GDM1 (cell line): ENCODE measurements at places on chromosomes 11 and 22.

DNA sequence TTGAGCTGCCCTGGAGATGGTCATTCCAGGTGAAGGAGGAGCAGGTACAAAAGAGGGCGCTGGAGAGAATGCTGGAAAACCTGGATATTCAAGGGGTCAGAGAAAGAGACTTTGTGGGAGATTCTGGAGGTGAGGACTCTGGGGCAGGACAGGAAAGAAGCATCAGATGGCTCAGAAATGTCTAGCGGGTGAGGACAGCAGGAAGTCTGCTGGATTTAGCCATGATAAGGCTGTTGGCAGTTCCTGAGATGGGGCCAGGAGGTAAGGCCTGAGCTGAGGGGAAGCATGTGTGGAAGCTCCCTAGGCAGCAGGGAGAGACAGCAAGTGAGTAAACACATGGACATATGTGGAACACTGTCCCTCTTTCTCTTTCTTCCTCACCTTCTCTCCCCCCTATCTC, 1.5 kb downstream of the UPB1 start:
- DNase-seq: no peak

DNA sequence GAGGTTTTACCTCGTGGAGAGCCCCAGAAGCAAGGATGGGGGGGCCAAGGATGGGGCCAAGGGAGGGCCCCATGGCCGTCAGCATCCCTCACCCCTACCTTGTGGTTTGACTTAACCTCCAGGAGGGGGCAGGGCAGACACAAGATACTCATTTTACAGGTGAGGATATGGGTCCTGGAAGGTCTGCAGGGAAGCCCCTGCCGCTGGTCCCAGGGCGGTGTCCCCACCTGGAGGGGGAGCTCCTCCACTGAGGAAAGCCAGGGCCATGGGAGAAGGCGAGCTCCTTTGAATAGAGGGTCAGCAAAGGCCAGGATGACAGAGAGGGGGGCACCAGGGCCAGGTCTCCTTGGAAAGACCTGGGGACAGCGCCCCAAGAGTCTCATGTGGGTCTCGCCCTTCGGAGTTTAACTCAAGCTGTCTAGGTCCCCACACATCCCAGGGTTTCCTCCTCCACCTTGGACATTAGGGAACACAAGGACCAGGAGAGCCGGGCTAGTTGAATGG, 5.9 kb upstream of the ADORA2A start:
- no peak for DNase-seq

GRCh38 chr11:61256710-61257482, 15.9 kb downstream of the PGA5 start:
- DNase-seq: peak; percentile 44

DNA sequence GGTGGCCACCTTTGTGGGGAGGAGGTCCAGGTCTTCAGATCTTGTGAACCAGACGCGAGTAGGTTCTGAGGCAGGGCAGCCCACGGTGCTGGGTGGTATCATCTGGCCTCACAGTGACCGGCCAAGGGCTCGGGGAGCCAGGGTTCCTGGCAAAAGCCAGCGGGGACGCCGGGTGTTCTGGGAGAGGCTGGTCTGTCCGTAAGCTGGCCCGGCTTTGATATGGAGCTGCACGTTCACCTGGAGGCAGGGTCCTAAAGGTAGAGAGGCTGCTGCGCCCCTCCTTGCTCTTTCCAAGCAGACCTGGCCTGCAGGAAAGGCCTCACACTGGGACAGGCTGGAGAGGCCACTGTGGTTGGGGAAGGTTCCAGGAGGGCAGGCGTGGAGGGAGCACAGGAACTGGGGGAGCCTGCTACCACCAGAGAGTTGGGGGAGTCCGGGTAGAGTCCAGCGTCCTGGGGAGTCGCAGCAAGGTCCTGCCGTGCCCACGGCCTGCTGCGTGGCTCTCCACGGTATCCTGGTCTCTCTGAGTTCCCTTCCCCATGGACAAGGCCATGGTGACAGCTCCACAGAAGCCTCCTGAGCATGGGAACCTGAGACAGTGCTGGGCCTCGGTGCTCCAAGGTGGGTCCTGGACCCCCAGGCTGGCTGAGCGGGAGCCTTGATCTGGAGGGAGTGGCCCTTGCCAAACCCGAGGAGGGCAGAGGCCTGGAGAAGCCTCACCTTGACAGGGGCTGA, 452.4 kb upstream of the B3GAT1 start:
- no peak for DNase-seq

GRCh38 chr22:47123827-47124442, 361.5 kb downstream of the TBC1D22A start:
- no peak for DNase-seq

- DNase-seq: no peak
Measured at GRCh38 chr11:103980108-103980507, 56.3 kb upstream of the DDI1 start.

DNA sequence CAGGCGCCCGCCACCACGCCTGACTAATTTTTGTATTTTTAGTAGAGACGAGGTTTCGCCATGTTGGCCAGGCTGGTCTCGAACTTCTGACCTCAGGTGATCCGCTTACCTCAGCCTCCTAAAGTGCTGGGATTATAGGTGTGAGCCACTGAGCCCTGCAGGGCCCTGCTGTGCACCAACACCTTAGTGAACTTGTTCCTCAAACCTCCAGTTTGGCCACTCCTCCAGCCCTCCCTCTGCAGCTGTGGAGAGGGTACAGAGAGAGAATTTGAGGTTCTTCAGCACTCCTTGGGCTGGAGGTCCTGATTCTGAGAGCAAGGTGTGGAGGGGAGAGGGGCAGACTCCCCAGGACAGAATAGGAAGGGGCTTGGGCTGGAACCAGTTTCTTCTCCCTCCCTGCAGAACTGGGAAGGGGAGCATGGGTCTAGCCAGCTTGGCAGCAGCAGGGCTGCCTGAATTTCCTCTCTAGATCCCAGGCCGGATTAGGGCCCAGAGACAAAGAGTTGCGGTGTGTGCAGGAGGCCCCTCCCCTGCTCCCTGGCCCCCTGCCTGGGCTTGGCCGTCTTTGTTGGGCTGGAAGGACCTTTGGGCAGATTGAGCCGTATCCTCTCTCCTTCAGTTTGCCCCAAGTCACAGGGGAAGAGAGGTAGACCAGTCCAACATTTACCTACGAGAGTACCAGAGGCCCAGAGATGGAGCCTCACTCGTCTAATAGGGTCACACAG, 2.3 kb upstream of the PEX16 start:
- DNase-seq: no peak

DNA sequence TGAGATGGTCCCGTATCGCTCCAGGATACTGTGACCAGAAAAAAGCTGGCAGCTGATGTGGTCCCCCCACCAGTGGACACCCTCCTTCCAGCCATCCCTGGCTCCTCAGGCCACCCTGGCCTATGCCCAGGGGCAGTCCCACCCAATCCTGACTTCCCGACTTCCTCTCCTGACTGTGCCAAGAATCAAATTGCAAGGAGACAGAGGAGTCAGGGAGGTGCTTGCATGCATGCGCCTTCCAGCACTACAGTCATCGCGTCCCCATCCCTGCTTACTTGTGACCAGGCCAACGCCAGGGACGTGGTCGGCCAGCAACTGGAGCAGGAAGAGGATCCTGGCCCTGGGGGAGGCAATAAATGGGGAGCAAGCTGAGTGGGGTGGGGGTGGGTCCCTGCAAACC, 3.6 kb upstream of the FREY1 start:
- no peak for DNase-seq

- DNase-seq: no peak
Measured at GRCh38 chr11:84249344-84250135, 963.4 kb upstream of the CCDC90B start.

GRCh38 chr11:131897956-131898355, 527.5 kb downstream of the NTM start:
- DNase-seq: no peak

GRCh38 chr22:43269246-43269645, 73.9 kb downstream of the SCUBE1 start:
- no peak for DNase-seq

DNA sequence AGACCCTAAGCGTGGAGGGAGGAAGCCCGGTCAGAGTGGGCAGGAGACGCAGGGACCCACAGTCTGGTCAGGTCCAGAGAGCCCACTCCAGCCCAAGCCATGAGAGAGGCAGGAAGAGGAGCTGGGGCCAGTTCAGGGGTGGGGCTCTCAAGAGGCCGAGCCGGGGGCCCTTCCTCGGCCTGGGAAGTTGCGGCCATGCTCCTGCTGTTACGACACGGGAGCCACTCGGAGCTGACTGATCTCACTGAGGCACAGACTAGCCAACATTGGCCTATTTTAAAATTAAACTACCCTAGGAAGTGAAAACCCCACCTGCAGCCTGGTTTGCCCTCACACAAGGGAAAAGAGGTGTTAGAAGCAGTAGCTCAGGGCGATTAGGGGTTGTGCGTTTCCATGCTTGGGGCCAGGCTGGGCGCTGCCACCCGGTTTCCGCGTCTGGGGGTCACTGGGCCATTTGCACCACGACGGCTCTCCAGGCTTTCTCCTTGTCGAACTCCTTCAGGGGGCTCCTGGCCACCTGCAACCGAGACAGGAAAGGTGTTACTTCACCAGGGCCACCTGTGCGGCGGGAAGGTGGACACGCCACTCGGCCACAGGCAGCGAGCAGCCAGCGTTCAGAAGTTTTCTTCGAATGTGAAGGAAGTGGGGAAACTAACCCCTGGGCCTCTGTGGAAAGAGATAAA, 3.2 kb upstream of the TTLL8 start:
- no peak for DNase-seq

- DNase-seq: no peak
Measured at GRCh38 chr22:37681001-37681424, 5.1 kb upstream of the NOL12 start.

DNA sequence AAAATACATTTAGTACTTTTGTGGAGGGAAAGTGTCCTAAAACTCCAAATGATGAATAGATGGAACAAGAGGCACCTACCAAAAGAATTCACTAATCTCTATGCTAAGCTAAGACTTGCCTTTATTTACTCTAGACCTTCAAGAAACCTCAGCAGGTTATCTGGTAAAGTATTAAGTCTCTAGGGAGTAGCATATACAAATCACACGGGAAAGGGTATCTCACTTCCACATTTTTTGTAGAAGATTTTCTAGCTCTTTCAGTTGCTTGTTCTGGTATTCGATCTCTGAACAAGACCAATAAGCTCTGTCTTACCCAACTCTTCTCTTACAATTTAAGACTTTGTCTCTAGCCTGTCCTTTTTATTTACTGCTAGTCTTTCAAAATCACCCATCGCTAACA, 18.1 kb upstream of the CADM1 start:
- DNase-seq: no peak
